Ovary (tissue), 10 donors: ENCODE measurements at places on chromosomes 16 and 17. TPM values are rescaled to one million over a fixed set of nuclear protein-coding genes. Genes with fewer than 3 reads are reported as not detected.

DNA sequence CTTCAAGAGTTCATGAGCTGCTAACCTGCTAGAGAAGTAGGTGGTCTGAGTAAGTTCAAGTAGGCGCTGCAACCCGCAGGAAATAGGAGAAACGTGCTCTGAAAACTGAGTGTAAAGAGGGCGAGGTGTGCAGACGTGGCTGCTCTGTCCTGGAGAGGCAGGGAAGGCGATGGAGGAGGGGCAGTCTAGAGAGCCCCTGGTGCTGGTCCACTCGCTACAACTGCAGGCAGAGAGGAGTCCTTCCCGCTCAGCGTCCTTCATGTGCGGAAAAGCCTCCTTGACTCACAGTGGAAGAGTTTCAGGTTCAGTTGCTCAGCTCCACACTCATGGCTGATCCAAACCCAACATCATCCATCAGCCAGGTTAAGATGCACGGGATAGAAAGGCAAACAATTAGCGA lies 12.1 kb downstream of the ABCA3 start:
- no peaks in the 10 kb centered on the region for H3K36me3 ChIP-seq
- no peak overlapping the region for H3K27ac ChIP-seq
- no peak overlapping the region for H3K4me3 ChIP-seq
- no peak for DNase-seq

GRCh38 chr16:65121870-65122723 lies at the start of gene CDH11:
TSS of gene CDH11 (minus strand) at chr16:65122063. CDS start at chr16:65004869, 117,194 bp downstream.
- H3K4me3 ChIP-seq: peak within 1 kb of the TSS; percentile 59
- no peaks in the 10 kb centered on the region for H3K36me3 ChIP-seq
- peak within 1 kb of the TSS; percentile 100 for H3K27ac ChIP-seq
- no peaks in the 10 kb centered on the region for H3K27me3 ChIP-seq

DNA sequence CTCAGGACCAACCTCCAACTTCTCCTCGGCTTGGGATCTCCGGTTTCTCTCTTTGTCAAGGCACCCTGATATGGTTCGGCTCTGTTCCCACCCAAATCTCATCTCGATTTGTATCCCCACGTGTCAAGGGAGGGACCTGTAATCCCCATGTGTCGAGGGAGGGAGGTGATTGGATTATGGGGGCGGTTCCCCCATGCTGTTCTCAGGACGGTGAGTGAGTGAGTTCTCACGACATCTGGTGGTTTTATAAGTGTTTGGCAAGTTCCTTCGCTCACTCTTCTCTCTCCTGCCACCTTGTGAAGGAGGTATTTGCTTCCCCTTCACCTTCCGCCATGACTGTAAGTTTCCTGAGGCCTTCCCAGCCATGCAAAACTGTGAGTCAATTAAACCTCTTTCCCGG lies 117.9 kb downstream of the SEC14L1 start:
- no peak overlapping the region for H3K4me3 ChIP-seq
- H3K4me1 ChIP-seq: no peaks in the 10 kb centered on the region
- H3K27me3 ChIP-seq: no peaks in the 10 kb centered on the region
- no peaks in the 10 kb centered on the region for H3K36me3 ChIP-seq
- no peak for DNase-seq

DNA sequence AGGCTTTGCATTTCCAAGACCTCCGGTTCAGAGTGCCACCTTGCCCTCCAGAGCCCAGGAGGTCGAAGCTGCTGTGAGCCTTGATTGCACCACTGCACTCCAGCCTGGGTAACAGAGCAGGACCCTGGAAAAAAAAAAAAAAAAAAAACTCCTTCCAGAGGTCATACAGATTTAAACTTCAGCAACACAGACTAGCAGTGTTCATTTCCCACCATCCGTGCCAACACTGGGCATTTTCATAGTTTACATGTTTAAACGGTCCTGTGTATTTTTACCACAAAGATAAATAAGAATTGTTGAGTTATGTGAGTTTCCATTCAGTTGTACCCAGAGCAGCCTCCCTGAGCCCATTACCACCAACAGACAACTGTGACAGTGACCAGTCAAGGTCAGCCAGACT lies 50.4 kb downstream of the ZDHHC7 start:
- H3K4me3 ChIP-seq: no peak overlapping the region
- H3K36me3 ChIP-seq: no peaks in the 10 kb centered on the region
- H3K4me1 ChIP-seq: no peaks in the 10 kb centered on the region
- DNase-seq: no peak
- no peaks in the 10 kb centered on the region for H3K27me3 ChIP-seq

DNA sequence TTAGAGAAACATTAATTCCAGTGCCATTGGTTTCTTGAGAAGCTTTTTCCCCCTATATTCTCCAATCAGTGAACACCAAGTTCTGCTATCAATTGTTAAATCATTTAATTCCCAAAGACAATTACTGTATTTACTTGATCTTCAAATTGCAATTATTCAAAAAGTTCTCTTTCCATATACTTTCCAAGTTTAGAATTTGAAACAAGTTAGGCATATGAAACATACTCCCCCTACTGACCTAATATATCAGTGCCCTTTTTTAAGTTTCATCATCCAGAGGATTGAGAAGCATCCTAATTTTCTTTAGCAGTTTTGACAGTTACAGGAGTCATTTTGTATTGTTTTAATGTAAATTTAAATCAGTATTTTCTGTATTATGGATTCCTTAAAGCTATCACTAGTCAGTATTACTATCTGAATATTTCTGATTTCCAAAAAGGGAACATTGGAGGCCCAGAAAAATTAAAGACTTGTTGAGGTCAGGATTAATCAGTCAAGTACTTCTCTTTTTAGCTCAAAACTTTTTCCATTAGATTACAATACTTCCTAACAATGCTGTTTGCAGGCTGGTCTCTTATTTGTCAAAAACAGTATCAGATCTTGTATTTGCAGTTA lies 16.3 kb downstream of the MEIOC start:
- no peaks in the 10 kb centered on the region for H3K4me1 ChIP-seq
- no peak overlapping the region for H3K27ac ChIP-seq
- no peak for DNase-seq
- no peaks in the 10 kb centered on the region for H3K27me3 ChIP-seq

- no peaks in the 10 kb centered on the region for H3K36me3 ChIP-seq
- no peaks in the 10 kb centered on the region for H3K4me1 ChIP-seq
- H3K27ac ChIP-seq: no peak overlapping the region
- H3K27me3 ChIP-seq: no peaks in the 10 kb centered on the region
Measured at GRCh38 chr17:45353043-45353442, 36.2 kb upstream of the MAP3K14 start.

DNA sequence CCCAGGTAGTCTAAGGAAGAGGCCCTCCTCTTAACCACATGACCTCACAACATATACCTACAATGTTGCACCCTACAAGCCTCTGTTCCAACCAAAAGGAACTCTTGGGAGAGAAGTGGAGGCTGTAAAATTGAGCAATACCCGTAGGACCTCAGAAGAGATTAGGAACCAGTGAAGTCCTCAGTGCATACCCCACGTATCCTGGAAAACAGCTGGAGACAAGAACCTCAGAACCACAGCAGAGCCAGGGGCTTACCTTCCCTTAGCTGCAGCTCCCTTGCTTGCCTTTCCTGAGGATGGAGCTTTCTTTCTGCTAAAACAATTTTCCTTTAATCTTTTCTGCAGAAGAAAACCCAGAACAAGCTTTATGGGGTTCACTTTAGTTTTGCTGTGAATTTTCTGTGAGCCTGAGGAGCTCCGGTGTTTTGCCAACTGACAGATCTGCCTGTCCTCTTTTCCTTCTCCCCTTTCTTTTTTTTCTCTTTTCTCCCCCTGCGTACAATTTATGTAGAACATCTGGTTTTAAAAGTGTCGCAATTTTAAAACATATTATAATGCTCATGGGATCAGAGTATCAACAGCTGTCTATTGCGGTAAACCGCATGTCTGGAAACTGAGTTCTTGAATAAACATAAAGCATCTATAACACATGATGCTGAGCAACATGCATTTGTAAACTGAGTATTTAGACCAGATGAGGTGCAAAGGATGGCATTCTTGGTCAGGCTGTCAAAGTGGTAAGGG lies 226.4 kb upstream of the MAF start:
- H3K36me3 ChIP-seq: no peaks in the 10 kb centered on the region
- no peak overlapping the region for H3K27ac ChIP-seq
- H3K4me3 ChIP-seq: no peak overlapping the region
- no peaks in the 10 kb centered on the region for H3K27me3 ChIP-seq
- no peaks in the 10 kb centered on the region for H3K4me1 ChIP-seq
- no peak for DNase-seq

- H3K4me3 ChIP-seq: no peak overlapping the region
- no peaks in the 10 kb centered on the region for H3K36me3 ChIP-seq
- DNase-seq: no peak
- no peaks in the 10 kb centered on the region for H3K4me1 ChIP-seq
- H3K27ac ChIP-seq: no peak overlapping the region
Measured at GRCh38 chr17:21089933-21090901, 36.5 kb upstream of the DHRS7B start.

DNA sequence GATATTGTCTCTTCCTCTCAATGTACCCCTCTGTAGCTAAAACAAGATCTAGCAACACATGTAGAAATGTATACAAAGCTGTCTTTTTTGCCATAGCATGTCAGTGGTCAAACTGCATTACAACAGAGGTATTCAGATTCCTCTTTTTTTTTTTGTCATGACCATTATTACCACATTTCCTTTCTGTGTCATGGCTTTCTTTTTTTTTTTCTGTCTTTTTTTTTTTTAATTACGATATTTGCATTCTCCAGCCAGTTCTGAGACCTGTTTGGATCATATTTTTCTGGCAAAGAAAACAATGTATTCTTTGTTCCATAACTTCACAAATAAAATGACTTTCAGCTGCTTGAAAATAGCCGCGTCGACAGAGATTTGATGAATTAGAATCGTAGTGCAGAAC lies 27.4 kb upstream of the CAPNS2 start:
- H3K4me3 ChIP-seq: no peak overlapping the region
- no peaks in the 10 kb centered on the region for H3K4me1 ChIP-seq
- DNase-seq: no peak
- H3K27me3 ChIP-seq: no peaks in the 10 kb centered on the region

DNA sequence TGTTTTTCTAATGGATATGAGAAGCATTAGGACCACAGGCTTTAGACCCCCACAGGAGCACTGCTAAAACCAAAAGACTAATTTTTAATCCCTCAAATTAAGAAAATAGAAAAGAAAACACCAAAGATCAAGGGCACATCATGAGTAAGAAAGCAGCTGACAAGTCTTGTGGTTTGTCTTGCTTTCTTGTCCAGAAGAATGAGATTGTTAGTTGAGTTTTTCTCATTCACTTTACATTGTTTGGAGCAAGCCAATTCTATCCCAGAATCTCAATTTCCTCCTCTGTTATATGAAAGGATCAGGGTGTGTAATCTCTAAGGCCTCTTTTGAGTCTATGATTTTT lies 899.0 kb downstream of the KCNJ2 start:
- no peaks in the 10 kb centered on the region for H3K27me3 ChIP-seq
- no peak overlapping the region for H3K4me3 ChIP-seq
- no peak overlapping the region for H3K27ac ChIP-seq
- no peaks in the 10 kb centered on the region for H3K36me3 ChIP-seq
- DNase-seq: no peak

DNA sequence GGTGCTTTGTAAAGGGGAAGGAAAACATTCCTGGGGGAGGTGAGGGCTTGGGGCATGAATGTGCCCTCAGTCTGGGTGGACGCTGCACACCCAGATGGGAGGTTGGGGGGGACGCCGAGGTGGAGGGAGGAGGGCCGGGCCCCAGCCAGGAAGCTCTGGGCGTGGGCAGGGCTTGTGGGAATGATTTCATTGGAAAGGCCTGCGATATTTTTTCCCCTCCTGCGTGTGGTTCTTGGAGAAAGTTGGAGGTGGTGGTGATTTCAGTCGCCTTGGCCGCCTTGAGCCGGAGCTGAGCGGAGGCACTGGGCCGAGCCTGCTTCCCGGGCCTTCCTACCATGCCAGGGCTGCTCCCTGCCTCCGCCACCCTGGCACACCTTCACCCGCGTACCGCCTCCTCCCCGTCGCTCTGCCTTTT lies 26.4 kb upstream of the CLEC18A start:
- H3K4me3 ChIP-seq: peak overlapping the region; percentile 29
- H3K27me3 ChIP-seq: no peaks in the 10 kb centered on the region
- no peaks in the 10 kb centered on the region for H3K36me3 ChIP-seq
- peaks cover 11% of the 10 kb centered on the region for H3K4me1 ChIP-seq

- no peak overlapping the region for H3K4me3 ChIP-seq
- H3K36me3 ChIP-seq: no peaks in the 10 kb centered on the region
- H3K27me3 ChIP-seq: no peaks in the 10 kb centered on the region
- DNase-seq: no peak
- H3K27ac ChIP-seq: no peak overlapping the region
- no peaks in the 10 kb centered on the region for H3K4me1 ChIP-seq
Measured at GRCh38 chr17:74799097-74799496, 23.0 kb upstream of the NAT9 start.

GRCh38 chr17:38451840-38452529 lies 23.7 kb downstream of the ARHGAP23 start:
- H3K4me3 ChIP-seq: no peak overlapping the region
- H3K27ac ChIP-seq: no peak overlapping the region
- H3K27me3 ChIP-seq: no peaks in the 10 kb centered on the region
- H3K36me3 ChIP-seq: no peaks in the 10 kb centered on the region
- peak; percentile 70 for DNase-seq

DNA sequence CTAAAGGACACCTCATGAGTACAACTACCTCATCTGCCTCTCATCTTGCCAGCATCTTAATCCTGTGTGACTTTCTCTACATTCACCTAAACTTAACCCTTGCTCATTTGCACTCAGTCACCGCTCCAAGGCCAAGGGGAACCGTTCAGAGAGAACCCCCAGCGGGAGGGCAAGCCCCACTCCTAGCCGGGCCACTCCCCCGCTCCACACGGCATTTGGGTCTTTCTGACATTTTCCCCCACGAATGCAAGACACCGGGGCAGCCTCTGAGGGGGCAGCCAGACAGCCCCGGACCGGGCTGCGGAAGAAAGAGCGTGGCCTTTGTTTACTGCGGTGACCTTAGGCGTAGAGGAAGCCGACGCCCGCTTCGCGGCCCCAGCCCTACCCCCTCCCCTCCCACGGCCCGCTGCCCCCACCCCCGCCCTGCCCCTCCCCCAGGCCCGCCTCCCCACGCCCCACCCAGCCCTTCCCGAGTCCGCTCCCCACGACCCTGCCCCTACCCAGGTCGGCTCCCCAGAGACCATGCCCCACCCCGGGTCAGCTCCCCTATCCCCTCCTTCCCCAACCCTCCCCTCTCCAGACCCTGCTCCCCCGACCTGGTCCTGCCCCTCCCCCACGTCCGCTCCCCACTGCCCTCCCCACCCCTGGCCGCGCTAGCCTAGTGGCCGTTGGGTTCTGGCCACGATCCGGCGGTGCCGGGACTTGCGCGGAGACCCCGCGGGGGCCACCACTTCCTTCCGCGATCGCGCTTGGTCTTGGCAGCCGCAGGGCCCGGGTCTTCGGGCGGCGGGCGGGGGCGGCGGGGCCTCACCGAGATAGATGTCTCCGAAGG lies 789 bp downstream of the CSNK1D start:
- DNase-seq: no peak
- H3K4me3 ChIP-seq: peak overlapping the region; percentile 94
- peak overlapping the region; percentile 86 for H3K27ac ChIP-seq
- no peaks in the 10 kb centered on the region for H3K27me3 ChIP-seq
- peaks cover 14% of the 10 kb centered on the region for H3K4me1 ChIP-seq
- no peaks in the 10 kb centered on the region for H3K36me3 ChIP-seq

Gene WNK4
- polyA plus RNA-seq: 1.1 TPM

Gene DBNDD1
- 1.5 TPM for polyA plus RNA-seq

Gene CCDC92B
- 0.07 TPM for polyA plus RNA-seq

Gene PDIA2
- polyA plus RNA-seq: 0.04 TPM

Gene CCL4
- 17.2 TPM for polyA plus RNA-seq

Gene C16orf46
- polyA plus RNA-seq: 0.44 TPM
